Stimulated activated CD4-positive, alpha-beta T cell treated with anti-CD3 and anti-CD28 coated beads, Interleukin-1b, Interleukin-23, amount 100 ng/mL, for 4 hours (primary cell): ENCODE measurements at places on chromosomes 16 and 17.

GRCh38 chr16:21283521-21284289, 5.6 kb upstream of the CRYM start:
- DNase-seq, result no peak

DNA sequence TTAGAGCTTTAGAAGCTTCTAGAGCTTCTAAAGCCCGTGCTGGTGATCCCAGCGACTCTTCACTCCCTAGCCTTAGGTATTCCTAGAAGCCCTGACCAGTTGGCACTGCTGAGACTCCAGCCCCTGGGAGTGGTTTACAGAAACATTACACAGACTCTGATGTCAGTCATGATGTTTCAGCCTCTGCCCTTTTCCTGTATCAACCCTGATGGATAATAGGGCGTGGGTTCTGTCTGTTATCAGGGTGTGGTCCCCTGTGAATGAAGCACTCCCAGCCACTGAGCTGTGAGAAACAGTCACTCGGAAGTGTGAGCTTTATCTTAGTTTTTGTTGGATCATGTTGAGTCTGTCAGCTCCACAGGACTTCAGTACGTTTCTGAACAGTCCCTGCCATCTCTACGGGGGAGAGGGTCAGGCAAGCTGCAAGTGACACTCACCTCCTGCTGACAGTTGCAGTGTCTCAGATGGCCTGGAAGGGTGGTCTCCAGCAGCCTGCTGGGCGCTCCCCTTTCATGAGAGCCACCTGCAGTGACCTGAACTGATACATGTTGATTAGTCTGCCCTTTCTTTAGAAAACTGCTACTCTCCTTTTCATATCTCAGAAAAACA, 12.8 kb downstream of the GOSR2 start:
- no peak for DNase-seq

DNA sequence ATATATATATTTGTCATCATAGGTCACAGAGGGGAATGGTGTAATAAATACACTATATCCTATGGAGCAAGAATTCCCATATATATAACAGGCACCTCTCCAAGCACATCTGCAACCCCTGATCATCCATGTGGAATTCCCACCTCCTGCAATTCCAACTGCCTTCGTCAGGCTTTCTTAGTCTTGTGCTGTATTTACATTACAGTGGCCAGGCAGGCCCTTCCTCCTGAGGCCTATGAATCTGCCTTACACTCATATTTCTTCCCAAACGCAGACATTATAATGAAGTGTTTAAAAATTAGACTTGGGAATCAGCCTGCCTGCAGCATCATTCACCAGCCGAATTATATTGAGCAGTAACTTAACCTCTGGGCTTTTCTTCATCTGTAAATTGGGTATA, 19.3 kb upstream of the DNAH9 start:
- no peak for DNase-seq

- no peak for DNase-seq
Measured at GRCh38 chr16:47872225-47872624, 283.6 kb downstream of the ABCC12 start.

DNA sequence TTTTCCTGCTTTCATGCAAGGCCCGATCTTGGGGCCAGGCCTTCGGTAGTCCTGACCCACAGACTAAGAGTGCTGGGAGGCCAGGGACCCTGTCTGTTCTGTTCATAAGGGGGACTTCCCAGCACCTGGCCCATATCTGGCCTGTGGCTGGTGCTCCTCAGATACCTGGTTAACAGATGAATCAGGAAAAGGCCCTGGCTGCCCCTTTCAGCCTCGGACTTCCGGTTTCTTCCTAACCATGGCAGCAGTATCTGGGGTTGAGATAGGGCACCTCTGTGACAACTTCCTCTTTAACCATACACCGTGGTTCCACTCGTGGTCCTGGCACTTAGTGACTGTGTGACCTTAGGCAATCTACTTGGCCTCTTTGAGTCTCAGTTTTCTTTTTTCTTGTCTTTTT, 18.4 kb downstream of the PLCG2 start:
- DNase-seq, result no peak

DNA sequence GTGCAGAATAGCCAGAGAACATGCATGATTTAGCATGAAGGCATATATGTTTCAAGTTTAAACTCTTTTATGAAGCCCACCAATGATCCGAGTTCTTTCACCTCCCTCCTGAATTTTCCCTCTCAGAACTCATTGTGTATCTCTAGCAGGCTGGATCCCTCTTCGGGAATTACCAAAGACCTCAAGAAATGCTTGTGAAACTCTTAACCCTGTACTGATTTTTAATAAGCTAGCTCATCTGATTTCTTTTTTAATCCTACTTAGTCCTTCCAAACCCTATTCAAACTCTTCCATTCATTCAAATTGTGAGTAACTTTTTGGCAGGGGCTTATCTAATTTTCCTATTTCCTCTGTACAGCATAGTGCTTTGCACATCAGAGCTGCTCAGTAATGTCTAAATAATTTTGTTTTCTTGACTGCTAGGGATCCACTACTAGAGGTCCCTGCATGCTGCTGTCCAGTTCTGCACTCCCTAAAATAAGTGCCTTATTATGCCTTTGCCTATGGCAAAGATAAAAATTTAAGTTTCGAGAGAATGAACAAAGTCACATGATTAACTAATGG, 723.8 kb downstream of the CDH11 start:
- DNase-seq, result no peak

GRCh38 chr16:82124651-82125050, 45.4 kb downstream of the MPHOSPH6 start:
- DNase-seq, result no peak

GRCh38 chr17:67469208-67469980, 92.3 kb downstream of the PITPNC1 start:
- no peak for DNase-seq

GRCh38 chr17:51764387-51764971, 394.0 kb downstream of the CA10 start:
- peak; percentile 20 for DNase-seq

- DNase-seq, result no peak
Measured at GRCh38 chr17:31688701-31689100, 170.3 kb downstream of the COPRS start.

DNA sequence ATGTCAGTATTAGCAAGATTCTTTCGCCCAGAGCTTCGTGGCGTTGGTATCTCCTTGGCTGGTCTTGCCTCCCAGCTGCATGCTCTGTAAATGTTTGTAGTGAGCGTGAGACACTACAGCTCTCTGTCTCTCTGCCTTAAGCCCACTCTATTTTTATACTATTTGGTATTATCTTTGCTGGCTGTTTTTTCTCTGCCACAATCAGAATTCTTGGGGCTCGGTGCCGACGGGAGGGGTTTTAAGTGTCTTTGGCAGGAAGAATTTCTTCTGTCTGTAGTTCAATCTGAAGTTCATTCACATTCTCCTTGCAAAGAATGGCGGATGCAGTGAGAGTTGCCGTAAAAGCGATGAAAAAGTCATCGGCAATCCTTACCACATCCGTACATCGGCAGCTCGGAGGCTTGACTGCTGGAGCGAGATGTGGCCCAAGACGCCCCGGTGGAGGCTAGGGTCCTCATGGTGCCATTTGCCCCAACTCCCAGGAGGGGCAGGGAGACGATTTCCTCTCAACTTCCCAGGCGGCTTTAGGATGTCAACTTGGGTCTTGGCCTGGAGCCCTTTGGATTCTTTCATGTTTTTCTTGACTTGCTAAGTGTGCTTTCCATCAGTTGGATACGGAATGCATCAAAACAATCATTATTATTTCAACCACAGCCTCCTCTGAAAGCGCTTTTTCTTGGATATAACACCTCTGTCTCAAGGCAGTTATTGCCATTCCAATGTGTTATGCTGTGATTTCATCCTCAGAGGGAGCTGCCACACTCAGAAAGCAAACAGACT, 132.3 kb upstream of the SDK2 start:
- DNase-seq, result no peak

GRCh38 chr16:67433131-67433719, 2.3 kb downstream of the HSD11B2 start:
- DNase-seq, result no peak

- no peak for DNase-seq
Measured at GRCh38 chr16:29858149-29858849, 4.7 kb downstream of the CDIPT start.

DNA sequence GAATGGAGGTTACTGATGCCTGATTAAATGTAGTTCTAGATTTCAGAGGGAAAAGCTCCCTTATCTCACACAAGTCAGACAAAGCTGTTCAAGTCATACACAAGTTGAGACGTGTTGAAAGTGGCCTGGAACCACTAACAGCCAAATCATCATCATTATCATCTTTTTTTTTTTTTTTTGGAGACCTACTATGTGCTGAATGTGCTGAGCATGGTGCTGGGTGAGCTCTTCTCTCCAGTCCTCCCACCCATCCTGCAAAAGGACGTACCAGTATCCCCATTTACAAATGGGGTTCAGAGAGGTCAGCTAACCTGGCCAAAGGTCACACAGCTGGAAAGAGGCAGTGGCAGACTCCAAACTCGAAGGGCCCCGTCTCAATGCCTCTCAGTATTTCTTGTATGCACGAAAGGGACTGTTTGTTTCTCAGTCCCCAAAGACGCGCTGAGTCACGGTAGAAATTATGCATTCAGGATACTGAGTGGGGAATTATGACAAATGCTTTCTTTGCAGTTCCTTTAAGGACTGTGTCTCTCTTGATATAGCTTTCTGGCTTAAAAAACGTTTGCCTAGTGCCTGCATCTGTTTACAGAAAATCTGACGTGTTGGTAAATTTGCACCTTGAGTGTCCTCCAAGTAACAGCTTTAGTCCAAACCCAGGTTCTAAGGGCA, 235.5 kb downstream of the XYLT1 start:
- DNase-seq, result no peak

GRCh38 chr17:48510761-48511604, 19.8 kb downstream of the HOXB1 start:
- DNase-seq, result no peak

DNA sequence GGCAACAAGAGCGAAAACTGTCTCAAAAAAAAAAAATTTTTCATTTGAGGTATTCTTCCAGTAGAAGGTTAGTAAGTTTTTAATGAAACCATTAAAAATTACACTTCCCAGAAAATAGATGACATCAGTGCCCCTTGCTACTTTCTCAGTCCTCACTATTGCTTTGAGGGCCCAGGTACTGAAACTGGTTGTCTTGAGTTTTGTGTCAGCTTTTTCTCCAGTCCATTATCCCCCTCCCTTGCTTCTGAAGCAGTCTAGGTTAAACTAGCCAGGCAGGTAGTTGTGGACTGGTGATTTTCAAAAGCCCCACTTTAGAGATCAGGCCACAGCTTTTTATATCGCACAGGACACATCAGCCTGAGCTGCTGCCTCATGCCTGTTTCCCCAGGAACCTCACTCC, 10.9 kb downstream of the SMCR8 start:
- DNase-seq, result no peak

- no peak for DNase-seq
Measured at GRCh38 chr16:12763517-12763916, 40.2 kb downstream of the CPPED1 start.

DNA sequence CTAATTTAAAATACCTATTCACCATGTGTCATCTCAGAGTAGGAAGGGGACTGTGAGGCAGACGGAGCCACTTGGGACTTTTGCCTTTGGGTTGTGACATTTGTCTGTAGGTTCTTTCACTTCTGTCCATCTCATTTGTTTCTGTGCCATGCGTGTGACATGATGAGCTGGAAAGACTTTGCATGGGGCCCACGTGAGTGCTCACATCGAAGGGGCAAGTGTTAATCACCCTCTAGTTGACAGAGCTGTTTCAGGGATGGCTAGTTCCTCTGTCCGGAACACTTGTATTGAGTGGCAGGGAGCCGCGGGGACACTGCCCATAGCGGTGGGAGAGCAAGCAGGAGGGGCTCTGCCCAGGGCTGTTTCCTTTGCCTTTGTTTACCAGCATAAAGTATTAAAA, 112.0 kb downstream of the RPTOR start:
- DNase-seq, result no peak

DNA sequence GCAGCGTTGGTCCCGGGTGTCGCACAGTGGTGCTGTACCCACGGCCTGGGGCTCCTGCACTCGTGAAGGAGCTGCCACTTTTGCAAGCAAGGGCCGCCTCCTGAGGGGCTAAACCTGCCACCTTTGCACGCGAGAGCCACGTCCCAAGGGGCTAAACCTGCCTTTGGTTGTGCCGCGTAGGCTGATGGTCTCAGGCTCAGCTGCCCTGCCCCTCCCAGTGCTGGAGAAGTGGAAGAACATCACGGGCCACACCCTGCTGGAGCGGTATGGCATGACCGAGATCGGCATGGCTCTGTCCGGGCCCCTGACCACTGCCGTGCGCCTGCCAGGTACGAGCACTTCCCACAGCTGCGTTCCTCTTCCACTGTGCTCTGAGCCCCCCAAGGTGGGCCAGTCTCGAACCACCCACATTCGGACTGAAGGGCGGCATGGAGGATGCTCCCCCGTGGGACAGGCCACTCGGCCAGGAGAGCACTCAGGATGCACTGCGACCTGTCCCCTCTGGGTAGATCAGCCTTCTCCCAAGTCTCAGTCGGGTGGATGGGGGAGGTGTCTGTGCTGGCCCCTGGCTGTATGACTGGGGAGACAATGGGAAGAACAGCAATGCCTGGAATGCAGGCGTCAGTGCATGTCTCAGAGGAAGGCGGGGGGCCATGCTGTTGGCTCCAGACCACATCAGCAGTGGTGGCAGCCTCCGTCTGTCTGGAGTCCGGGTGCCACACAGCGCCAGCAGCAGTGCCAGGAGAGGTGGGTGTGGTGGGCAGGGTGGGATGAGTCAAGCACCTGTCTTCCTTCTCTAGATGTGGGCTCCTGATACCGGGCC, 20.7 kb downstream of the ACSF3 start:
- DNase-seq, result no peak

DNA sequence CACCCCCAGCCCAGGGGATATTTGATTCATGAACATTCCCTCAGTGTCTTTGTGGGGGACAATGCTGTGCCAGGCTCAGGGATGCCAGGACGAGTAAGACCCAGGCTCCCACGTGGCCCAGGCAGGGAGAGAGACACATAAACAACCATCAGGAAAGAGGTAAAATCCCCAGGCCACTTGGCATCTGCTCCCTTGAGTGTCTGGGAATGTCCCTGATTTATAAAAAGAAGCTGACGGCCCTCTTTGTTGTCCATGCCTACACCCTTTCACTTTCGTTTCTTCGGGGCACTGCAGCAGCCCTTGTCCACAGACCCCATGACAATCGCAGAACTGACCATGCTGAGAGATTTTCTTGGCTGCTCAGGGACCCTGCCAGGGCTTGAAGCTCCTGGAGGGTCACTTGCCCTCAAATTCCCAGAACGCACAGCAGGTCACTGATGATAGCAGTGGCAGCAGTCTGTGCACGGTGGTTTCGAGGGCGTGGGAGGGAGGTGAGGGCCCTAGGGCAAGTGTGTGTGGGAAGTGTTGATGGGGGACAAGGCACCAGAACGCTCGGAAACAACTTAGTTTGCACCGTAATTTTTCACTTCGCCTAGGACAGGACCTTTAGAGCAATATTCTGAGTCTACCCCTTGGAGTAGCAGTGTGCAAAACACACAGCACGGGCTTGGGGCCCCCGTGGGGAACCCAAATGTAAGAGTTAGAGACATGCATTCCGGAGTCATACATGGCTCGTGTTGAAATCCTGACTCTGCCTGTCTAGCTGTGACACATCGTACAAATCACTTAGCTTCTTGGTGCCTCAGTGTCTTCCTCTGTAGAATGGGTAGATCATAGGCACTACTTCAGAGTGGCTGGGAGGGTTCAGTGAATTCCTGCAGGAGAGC, 4.7 kb downstream of the NOD2 start:
- no peak for DNase-seq
